Umbilical cord (tissue), 2 donors: ENCODE measurements at places on chromosomes 4 and X. TPM values are rescaled to one million over a fixed set of nuclear protein-coding genes. Genes with fewer than 3 reads are reported as not detected.

Gene PTTG2
- not detected for total RNA-seq

DNA sequence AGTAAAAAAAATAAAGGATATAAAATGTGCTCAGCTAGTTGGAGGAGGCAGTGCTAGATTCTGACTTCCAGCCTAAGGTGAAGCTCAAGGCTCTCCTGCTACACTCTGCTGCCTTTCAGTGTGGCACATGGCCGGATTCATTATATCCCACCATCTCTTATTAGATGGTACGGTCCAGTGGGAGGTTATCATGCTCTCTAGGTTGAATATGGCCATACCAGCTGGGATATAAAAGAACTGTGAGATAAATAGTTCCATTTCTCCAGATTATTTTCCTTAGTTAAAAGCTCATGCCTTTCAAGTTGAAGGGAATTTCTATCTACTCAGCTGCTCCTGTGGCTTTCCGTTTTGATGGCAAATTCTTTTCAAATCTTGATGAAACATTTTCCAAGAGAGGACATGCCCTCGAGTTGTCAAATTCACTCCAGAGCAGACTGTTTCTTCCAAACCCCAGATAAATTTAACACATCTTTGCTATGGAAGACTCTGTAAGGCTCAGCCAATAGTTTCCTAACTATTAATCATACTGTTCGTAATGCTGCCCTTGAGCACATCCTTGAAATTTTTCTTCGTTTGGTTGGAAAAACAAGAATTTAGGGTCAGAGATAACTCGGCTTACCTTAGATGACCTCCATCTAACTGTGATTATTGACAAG lies 2.2 kb upstream of the MGARP start:
- DNase-seq: peak; percentile 8

DNA sequence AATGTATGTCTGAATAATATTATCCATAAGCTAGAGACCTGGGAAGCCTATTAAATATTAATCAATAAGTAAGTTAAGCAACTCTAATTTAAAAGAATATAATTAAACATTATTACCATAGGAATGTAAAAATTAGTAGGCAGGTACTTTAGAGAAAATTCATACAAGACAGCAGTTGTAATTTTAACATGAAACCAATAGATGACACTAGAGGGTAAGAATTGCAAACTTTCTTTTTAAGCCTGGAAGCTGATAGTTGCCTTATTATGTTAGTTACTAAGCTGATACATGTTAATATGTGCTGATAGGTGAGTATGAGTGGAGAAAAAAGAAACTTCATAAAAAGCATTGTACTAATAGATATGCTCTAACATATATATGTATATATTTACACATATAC lies 1157.4 kb downstream of the FAM133A start:
- DNase-seq: no peak

Gene UGT2B10
- total RNA-seq: 0.96 TPM

Gene IBSP
- 3.6 TPM for total RNA-seq

- DNase-seq: peak; percentile 46
These were observed 32.6 kb downstream of the DCK start for GRCh38 chr4:71026086-71026485.

- DNase-seq: no peak
These were observed 2.7 kb downstream of the SLC6A8 start for GRCh38 chrX:153690466-153690865.

DNA sequence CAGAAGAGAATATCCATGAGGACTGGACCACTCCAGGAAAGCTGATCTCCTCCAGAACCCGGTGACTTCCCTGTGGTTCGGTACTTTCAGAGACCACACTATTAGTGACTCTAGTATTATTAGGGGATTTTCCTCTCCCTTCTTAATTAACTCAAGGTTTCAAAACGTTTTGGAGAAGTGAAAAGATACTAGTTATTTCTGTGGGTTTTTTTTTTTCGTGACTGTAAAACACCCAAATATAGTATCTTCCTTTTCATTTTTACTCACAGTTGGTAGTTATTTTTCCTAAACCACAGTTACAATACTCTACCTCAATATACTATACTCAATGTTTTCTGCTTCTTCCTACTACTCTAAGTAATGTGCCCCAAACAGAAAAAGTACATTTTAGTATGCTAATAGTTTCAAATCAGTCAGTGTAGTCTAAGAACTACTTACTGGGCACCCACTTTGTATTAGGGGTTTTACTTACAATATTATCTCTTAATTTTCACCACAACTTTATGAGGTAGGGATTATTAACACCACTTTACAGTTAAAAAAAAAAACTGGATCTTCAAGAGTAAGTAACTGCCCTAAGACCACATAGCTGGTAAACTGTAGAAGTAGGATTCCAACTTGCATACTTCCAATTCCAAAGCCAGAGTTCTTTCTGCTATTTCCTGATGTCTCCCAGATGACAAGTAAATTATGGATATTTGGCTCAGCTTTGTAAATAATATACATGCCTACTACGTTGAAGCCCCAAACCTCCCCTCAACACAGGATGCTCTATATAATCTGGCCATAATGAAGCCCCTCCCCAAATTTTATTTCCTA lies 45.0 kb downstream of the SLC9A7 start:
- no peak for DNase-seq

- DNase-seq: peak; percentile 59
These were observed 1577.0 kb upstream of the TENM3 start for GRCh38 chr4:180665994-180666824.
